ENCODE measurements at places on chromosomes 2 and 18.

DNA sequence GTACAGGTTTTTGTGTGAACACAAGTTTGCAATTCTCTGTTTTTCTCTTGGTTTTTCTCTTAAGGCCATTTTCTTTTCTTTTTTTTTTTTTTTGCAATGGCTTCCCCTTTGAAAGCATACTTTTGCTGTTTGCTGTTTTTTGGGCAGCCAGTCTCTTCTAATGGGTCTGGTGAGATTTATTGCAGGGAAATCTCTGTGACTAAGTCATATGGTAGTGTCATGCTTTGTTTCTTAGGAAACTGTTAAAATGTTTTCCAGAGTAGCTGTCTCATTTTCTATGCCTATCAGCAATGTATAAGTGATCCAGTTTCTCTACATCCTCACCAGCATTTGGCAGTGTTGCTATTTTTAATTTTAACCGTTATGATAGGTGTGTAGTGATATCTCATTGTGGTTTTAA lies 27.9 kb upstream of the CDCA7 start:
- DNase-seq, result no peak

- DNase-seq, result no peak
Measured at GRCh38 chr18:74278058-74278457, 13.7 kb downstream of the CYB5A start.

- DNase-seq, result no peak
Measured at GRCh38 chr2:199916980-199917379, 5.9 kb downstream of the C2orf69 start.

DNA sequence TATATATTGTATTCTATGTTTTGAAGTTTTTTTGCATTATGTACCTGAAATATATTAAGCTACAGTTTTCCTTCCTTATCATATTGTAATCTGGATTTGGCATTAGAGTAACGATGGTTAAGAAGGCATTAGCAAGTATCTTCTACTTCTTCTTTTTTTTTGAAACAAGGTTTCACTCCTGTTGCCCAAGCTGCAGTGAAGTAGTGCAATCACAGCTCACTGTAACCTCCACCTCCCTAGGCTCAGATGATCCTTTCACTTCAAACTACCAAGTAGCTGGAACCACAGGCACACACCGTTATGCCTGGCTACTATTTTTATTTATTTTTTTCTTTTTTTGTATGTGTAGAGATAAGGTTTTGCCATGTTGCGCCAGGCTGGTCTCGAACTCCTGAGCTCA lies 201.1 kb downstream of the ZNF804A start:
- DNase-seq, result no peak

DNA sequence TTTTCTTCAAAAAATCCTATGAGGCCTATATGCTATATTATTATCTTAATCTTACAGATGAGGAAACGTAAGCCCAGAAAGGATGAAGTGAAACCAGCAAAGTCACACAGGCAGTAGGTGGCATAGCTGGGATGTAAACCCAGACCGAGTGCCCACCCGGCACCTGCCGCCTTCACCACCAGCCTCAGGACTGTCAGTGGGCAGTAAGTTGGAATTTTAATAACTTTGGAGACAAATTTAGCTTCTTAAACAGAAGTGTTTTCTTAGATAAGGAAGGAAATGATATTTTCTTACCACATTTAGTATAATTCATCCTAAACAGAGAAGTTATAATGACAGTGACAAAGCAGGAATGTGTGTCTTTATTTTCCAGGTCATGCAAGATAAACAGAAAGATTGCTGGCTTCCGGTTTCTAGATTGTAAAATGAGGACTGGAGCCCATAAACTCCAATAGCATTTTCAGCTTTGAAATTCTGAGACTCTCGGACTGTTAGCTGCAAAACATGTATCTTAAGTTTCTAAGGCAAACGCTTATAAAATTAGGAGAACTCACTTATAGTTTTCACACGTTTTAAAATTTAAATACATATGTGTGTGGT lies 59.3 kb downstream of the CD8B2 start:
- no peak for DNase-seq

DNA sequence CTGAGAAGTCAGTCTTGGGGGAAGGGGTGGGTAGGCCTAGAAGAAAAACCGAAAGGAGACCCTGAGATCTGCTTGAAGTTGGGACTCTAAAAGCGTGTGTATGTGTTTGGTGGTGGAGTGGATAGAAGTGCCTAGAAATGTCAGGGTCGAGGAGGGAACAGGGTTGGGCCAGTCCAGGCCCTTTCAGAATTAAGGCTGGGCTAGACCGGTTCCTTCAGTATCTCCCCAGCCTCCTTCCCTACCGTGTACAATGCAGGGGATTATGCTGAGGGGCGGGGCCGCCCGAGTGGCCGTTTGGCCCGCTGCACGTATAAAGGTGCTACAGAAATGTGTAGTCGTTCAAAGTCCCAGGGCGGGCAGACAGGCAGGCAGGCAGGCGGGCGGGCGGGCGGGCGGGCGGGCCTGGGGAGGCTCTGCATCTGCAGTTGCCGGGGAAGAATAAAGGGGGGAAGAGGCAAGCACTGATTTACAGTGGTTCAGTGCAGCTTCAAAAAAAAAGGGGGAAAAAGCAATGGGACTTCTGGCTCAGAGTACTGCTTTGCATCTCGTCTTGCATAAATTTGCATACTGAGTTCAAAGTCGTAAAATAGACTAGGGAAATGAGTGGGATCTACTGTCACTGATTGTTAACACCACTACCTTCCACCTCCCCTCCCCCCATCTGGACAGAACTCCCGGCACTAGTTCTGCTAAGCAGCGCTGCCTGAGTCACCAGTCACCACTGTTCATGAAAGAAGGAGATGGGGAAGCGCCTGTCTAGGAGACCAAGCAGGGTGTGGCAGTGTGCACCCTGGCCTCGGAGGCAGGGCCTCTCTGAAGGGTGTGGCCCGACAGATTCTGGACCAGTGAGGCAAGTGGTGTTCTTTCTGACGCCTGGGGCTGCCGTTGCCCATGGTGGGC lies 3.6 kb downstream of the IGFBP2 start:
- no peak for DNase-seq

DNA sequence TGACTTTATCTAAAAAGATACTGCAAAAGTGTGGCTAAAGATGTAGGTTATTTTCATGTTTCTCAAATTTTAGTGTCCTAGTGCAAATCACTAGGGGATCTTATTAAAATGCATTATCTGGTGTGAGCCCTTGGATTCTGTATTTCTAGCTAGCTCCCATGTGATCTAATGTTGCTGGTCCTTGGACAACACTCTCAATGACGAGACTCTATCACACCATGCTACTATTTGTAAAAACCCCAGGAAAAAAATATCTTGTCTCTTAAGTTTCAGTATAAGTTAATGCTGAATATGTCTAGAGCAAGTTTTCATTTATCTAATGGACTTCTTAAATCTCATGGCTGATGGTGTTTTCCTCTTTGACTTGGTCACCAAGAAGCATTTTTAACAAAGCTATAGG lies 5.8 kb downstream of the DOCK10 start:
- DNase-seq, result no peak

- DNase-seq, result peak; percentile 9
Measured at GRCh38 chr18:63603772-63604171, 16.6 kb downstream of the SERPINB13 start.

DNA sequence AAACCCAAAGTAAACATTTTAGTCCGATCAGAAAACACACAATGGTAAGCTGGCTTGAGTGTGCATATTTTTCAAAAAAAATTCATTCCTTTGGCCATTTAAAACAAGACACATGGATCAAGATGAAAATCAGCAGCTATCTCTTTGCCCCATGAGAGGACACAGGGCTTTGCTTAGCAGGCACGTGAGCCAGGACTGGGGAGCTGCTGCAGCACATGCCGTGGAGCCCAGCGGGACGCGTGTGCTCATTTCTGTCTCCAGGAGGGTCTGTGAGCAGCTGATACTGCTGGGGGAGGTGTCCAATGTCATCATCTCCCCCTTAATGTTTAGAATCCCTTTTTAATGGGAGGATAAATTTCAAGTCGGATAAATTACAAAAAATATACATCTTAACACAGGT lies 49.8 kb upstream of the CNGA3 start:
- no peak for DNase-seq

DNA sequence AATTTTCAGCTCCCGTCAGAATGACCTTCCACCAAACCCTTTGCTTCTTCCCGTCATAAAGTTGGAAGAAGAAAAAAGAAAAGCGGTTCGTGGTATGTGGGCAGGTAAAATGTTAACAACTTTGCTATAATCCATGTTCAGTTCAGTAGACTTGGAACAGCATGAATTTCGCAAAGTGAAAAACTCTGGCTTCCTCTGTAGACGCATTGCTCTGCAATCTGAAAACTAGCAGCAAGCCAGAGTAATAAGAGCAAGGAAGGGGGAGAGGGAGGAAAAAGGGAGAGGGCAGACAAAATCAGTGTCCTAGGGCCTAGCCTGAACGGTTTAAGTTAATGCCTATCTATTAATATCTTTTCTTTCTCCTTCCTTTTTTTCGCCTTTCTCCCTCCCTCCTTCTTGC lies 26.7 kb upstream of the CHRNA1 start:
- no peak for DNase-seq

DNA sequence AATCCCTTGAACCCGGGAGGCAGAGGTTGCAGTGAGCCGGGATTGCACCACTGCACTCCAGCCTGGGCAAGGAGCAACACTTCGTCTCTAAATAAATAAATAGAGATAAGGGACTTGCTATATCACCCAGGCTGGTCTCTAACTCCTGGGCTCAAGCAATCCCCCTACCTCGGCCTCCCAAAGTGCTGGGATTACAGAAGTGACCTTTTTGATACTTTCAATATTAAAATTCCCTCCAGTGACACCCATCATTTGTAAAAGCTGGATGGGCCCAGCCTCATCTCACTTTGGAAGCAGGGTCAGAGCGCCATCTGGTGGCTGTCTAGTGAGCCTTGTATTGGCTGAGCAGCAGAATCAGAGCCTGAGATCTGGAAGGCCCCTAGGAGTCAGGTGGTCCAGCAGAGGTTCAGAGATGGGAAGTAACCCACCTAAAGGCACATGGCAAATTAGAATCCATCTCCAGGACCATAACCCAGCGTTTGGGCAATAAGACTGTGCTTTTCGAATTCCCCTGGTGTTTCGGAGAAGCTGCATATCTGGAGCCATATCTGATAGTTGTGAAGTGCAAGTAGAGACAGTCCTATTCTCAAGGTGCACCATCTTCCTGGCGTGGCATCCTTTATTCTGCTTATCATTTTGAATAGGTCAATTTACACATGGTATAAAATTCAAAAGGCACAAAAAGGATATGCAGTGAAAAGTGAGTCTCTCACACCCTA lies 18.3 kb upstream of the SLC35F6 start:
- DNase-seq, result peak; percentile 71

- DNase-seq, result no peak
Measured at GRCh38 chr18:9619990-9620389, 5.6 kb upstream of the PPP4R1 start.

DNA sequence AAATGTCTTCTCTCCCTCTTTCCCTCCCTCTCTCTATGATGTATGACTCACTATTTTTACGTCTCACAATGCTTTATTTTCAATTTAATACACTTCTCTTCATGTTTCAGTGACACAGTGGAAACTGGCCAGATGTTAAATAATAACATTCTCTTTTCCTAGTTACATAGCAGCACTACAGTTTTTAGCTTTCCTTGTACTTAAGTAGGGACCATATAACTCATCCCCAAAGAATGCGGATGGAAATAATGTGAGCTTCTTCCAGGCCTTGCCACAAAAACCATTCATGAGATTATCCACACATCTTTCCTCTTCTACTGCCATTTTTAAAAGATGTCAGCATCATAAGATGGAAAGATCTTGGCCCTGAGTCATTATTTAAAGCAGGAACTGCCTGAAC lies 789.4 kb downstream of the LRP1B start:
- no peak for DNase-seq

DNA sequence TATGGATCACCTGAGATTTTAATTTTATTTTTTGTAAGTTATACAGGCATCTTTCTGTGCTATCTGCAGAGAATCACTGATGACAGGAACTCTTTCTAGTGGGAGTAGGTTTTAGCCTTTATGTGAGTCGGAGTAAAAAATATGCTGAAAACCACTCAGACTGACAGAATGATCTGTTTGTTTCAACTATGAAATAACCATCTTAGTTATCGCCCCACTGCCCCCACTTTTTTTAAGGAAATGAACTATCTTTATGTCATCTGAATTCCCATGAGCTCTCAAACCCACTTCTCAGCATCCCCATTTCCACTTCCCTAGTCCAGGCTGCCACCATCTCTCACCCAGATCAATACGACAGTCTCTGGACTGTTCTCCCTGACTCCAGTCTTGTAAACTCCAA lies 38.9 kb downstream of the MRPL33 start:
- no peak for DNase-seq

DNA sequence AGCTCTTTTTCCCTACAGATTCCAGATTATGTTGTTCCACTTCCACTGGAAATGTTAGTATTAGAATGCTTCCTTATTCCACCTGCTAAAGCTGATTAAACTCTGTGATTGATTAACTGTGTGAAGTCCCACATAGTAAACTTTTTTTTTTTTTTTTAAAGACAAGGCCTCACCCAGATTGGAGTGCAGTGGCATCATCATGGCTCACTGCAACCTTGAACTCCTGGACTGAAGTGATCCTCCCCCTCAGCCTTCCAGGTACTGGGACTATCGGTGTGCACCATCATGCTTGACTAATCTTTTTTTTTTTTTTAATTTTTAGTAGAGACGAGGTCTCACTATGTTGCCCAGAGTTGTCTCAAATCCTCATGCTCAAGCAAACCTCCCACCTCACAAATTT lies 108.5 kb upstream of the RBMS1 start:
- DNase-seq, result no peak

DNA sequence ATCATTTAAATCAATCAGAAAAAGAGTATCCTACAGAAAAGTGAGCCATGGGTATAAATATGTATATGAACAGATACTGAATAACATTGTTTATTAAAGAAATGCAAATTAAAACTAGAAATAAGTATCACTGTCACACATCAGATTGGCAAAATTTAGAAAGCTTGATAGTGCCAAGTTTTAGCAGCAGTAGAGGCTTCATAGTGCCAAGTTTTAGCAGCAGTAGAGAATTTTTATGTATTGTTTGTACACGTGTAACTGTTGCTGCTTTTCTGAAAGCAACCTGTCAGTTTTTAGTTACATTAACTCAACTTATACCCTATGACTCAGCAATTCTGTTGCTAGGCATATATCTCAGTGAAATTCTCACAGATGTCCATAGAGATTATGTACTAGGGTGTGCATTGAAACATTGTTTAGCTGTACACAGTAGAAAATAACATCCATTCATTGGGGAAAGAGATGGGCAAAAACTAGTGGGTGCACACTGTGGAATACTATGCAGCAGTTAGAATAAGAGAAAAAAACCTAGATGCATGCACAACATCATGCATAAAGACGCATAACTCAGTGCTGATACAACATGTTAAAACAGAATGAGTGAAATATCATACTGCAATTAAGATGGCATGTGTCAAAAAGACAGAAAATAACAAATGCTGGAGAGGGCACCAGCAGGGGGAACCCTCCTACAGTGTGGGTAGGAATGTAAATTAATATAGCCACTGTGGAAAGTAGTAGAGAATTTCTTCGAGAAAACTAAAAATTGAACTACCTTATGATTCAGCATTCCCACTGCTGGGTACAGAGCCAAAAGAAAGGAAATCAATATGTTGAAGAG lies 294.5 kb upstream of the NT5C1B start:
- DNase-seq, result no peak

- no peak for DNase-seq
Measured at GRCh38 chr2:33746208-33746800, 147.2 kb upstream of the FAM98A start.

GRCh38 chr2:157899125-157899839 lies 23.2 kb upstream of the ACVR1 start:
- no peak for DNase-seq

Data from T-helper 1 cell (primary cell).